ENCODE measurements at places on chromosomes 16 and 17.

- no peak for DNase-seq
Observed at GRCh38 chr16:84042879-84043485, 387 bp upstream of the SLC38A8 start.

DNA sequence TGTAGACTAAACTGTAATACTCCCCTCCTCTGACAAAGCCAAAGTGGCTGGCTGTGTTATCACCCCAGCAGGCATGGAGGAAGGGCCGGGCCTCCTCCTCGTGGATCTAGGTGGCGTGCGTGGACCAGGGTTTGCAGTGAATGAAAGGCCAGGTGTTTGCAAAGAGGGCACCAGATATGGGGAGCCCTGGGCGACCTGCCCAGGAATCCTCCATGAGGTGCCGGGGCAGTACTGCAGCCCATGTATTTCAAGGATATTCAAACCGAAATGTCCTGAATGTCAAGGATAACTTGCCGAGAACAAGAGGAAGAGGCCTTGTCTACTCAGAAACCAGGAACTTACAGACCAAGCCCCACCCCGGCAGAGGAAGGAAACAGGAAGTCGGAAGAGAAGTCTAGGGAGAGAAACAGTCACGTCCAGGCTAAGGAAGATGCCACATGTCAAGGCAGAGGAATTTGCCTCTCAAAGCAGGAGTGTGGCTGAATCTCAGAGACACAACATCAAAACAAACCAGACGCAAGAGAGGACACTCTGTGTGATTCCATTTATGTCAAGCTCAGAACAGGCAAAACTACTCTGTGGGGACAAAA lies 13.7 kb upstream of the OSGIN1 start:
- no peak for DNase-seq

DNA sequence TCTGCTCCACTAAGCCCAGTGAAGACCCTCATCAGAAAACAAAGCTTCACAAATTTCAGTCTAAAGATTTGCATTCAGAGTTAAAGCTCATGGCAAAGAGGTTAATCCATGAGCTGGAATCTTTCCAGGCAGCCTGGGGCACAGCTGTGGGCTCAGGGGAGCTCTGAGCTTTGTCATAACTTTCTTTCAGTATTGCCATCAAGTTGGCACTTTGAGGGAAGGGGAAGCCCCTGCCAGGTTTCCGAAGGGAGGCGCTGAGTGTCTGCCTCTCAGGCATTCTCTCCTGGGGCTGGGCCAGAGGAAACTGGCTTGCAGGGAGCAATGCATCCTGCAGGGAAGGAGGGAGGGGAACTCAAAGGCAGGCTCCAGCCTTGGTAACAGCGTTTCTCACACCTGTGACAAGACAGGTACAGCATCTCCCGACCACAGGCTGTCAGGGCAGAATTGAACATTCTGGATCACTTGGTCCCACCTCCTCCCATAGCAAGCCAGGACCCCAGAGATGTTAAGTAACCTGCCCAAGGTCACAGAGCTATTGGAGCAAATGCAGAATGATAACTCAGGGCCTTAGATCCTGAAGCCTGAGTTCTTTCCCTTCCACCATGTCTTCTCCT lies 3.9 kb downstream of the LPO start:
- no peak for DNase-seq

GRCh38 chr17:75654176-75654575 lies 12.8 kb downstream of the RECQL5 start:
- DNase-seq = no peak

GRCh38 chr16:79756571-79756970 lies 156.0 kb upstream of the MAF start:
- no peak for DNase-seq

- DNase-seq = no peak
Observed at GRCh38 chr17:17112628-17113200, 70.5 kb downstream of the MPRIP start.

GRCh38 chr17:56548661-56549060 lies 44.8 kb upstream of the NOG start:
- DNase-seq = no peak

GRCh38 chr17:55427587-55427882 lies 5.9 kb upstream of the MMD start:
- no peak for DNase-seq

DNA sequence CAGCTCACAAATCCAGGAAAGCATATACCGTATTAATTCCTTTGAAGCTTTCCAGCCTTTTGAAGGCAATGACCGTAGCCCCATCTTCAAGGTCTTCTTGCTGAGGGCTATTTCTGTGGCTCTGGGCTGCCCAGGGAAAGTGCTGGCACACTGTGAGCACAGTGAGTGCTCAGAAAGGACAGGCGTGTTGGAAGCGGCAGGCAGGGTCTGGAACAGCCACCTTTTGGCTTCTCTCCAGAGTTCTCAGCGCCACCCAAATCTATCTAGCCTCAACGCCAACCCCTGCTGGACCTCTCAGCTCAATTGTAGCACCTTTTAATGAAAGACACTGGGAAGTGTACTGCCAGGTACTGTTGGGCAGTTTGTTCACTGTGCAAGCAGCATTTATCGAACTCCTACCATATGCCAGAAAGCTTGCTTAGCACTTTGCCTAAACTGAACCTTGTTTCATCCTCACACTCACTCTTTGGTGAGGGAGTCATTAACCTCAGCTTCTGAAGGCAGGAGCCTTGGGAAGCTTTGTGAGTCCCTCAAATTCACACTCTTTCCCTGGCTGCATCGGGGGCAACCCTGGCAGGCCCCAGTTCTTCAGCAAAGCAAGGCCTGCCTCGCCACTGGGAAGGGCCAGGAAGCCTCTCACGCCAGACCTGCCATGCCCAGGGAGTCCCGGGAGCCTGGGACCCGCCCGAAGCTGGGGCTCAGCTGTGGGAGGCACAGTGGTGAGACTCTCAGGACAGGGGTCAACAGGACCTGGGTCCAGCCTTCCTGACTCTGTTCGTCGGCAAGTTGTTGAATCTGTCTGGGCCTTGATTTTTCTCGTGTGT lies 13.5 kb upstream of the CIBAR2 start:
- no peak for DNase-seq

DNA sequence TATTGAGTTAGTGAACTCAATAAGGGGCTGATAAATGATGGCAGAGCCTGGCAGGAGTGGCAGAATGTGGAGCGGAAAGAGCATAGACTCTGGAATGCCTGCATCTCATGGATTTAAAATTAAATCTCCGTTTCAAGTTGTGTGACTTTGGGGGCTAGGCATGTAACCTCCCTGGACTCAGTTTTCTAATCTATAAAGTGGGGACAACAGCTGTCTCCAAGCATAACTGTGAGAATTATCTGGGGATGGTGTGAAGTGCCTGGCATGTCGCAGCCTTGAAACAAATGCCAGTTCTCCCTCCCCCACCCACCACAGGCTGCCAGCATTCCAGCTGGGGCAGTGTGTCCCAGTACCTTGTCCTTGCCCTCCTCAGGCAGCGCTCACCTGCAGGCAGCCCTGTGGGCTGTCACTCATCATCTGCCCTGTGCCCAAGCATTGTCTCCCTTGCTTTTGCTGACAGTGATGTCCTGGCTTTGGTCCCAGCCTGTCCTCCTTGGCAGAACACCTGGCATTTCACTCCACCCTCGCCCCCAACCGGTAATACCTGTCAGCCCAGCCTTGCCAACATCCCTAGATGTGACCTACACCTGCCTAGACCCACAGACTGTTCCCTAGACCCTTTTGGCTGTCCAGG lies 129.6 kb downstream of the MRM1 start:
- no peak for DNase-seq

DNA sequence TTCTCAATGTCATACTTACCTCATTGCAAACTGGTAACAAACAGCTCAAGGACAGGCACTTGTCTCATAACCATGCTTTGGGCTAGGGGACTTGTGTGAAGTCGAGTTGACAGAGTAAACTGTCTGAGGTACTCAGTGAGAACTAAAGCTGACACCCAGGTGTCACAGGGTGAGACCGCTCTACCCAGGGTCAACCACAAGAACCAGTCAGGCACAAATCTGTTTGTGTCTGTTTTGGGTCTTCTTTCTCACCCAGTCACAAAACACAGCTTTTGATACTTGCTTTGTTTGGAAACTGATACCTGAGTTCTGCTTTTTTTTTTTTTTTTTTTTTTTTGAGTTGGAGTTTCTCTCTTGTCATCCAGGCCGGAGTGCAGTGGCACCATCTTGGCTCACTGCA lies 161.1 kb downstream of the STX8 start:
- no peak for DNase-seq

- DNase-seq = no peak
Observed at GRCh38 chr17:65283704-65284103, 146.5 kb downstream of the RGS9 start.

DNA sequence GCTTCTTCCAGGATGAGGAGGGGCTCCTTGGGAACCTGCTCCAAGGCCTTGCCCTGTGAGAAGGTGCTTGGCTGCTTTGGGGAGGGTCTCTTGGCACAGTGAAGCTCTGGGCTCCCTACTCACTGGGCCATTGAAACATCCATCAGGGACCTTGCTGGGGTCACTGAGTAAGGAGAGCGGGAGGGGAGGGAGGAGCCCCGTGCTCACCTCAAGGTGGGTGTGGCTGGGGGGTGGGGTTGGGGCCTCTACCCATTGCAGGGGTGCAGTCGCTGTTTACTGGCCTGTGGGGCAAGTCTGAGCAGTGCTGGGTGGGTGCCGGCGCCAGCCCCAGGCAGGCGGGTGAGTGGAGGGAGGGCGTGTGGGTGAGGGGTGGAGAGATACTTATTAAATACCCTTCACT lies 9.9 kb downstream of the TNS4 start:
- DNase-seq = no peak

- no peak for DNase-seq
Observed at GRCh38 chr16:79653373-79653891, 52.9 kb upstream of the MAF start.

DNA sequence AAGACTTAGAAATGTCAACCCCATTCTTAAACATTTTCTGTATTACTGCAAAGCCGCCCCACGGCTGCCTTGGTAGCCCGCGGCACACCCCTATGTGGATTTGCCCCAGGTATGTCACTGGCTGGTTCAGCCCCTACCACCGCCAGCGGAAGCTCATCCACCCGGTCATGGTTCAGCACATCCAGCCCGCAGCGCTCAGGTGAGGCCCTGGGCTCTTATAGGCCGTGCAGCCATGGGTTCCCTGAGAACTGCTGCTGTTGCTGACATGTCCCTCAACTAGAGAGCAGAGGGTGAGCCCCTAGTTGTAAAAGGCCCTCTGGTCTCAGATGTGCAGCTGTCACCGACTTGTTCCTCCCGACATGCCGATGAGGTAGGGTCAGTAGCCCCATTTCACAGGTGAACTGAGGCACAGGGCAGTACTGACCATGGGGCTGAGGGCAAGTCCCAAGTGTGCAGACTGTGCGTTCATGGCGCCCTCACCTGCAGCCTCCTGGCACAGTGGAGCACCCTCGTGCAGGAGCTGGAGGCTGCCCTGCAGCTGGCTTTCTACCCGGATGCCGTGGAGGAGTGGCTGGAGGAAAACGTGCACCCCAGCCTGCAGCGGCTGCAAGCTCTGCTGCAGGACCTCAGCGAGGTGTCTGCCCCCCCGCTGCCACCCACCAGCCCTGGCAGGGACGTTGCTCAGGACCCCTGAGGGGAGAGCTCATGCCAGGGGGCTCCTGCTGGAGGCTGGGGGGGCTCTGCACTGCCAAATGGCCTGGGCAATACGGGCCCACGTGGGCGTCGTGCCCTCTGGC lies 8.7 kb downstream of the CYBC1 start:
- DNase-seq = peak; percentile 34

- no peak for DNase-seq
Observed at GRCh38 chr17:18122990-18123753, 14.6 kb downstream of the MYO15A start.

GRCh38 chr17:41863074-41863848 lies 2.0 kb downstream of the KLHL11 start:
- DNase-seq = peak; percentile 62
